ENCODE measurements at places on chromosomes 4 and X.

- no peak for DNase-seq
Observed at GRCh38 chr4:188783175-188783574, 643.9 kb downstream of the TRIML1 start.

GRCh38 chr4:8575457-8575856 lies 4.7 kb upstream of the GPR78 start:
- DNase-seq: no peak

DNA sequence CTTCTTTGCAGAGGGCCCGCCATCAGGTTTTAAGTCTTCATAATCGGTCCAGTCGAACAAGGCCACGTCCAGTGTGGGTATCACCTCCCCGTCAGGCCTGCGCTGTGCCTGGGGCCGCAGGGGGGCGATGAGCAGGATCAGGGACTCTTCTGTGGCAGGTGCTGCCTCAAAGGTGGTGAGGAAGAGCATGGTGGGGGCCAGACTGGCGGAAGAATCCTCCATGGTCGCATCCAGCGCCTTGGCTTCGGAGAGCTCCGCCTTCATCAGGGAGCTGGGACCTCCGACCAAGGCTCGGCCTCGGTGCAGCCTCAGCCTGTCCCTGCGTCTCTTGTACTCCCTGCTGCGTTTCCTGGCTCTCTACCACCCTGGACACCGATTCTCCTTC lies 17.5 kb downstream of the FAM9A start:
- DNase-seq: no peak

- no peak for DNase-seq
Observed at GRCh38 chr4:55435141-55435841, 39.5 kb downstream of the TMEM165 start.

Measured in femur (tissue), 1 donor.